Left renal cortex interstitium (tissue), 4 donors: ENCODE measurements at places on chromosomes 1 and 21. TPM values are rescaled to one million over a fixed set of nuclear protein-coding genes. Genes with fewer than 3 reads are reported as not detected.

GRCh38 chr1:26771643-26772321 lies 16.0 kb upstream of the PIGV start:
- no peak for DNase-seq

GRCh38 chr1:214050513-214051401 lies 63.0 kb downstream of the PROX1 start:
- no peak for DNase-seq

Gene MYCL
- polyA plus RNA-seq: 6.9 TPM

Gene DCST1
- polyA plus RNA-seq: 0.36 TPM

- no peak for DNase-seq
Measured at GRCh38 chr1:116760996-116761665, 6.9 kb downstream of the CD2 start.

DNA sequence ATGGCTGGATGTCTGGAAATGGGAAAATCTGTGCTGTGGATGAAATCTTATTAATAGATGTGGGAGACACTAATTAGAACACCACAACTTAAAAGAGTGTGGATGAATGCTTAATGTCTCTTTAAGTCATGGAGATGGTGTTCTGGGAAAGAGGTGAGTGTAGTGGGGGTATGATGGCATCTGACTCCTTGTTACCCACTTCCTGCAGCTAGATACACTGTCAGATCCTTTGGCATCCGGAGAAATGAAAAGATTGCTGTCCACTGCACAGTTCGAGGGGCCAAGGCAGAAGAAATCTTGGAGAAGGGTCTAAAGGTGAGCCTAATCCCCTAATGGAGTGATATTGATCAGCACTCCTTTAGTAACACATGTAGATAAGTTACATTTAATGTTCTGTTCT lies 2.0 kb downstream of the RPL11 start:
- DNase-seq: no peak

DNA sequence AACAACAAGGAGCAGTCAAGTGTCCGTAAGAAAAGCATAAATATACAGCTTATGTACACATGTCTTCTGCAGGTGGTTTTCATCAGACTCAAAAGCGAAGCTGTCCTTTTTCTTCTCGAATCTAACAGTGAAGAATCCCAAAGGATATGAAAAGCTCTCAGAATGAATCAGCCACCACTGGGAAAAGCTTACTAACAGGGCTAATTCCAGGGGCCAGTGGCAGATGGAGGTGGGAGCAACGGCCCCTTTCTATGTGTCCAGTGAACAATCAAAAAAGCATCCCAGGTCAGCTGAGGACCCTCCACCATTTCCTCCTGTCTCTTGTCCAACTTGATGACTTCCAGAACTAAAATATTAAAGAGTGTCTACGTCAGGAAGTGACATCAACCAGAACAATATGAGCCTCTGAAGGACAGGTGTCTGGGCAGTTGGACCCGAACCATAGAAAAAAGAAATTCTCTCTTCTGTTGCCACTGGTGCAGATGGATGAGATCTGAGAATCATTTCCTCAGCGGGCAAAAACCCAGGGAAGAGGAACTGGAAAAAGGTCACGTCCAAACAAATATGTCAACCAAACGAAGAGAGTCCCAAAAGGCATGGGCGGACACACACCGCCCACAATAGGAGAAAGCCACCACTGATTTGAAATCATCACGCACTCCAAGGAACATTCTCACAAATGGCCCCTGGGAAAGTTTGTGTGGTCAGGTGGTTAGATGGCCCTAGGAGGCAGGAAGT lies 70.4 kb upstream of the TIAM1 start:
- no peak for DNase-seq

DNA sequence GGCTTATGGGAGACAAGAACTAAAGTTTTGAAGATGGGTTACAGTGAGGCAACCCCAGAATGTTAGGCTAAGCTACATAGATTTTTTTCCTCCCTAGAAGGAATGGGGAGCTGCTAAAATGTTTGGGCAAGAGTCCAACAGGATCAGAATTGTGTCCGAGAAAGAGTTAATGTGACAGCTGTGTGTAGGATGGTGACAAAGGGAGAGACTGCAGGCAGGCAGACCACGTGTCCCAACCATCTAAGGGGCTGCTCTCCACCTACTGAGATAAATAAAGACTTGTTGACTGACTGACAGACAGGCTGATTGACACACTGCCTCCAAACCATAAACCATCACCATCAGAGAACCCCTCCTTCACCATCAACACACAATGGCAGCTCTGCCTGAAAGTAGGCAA lies 133.7 kb upstream of the CTTNBP2NL start:
- DNase-seq: no peak

Gene MYOC
- polyA plus RNA-seq: 0.24 TPM

Gene RAP1GAP
- 18.4 TPM for polyA plus RNA-seq

- no peak for DNase-seq
Measured at GRCh38 chr21:24976238-24976637, 631.0 kb downstream of the MRPL39 start.

DNA sequence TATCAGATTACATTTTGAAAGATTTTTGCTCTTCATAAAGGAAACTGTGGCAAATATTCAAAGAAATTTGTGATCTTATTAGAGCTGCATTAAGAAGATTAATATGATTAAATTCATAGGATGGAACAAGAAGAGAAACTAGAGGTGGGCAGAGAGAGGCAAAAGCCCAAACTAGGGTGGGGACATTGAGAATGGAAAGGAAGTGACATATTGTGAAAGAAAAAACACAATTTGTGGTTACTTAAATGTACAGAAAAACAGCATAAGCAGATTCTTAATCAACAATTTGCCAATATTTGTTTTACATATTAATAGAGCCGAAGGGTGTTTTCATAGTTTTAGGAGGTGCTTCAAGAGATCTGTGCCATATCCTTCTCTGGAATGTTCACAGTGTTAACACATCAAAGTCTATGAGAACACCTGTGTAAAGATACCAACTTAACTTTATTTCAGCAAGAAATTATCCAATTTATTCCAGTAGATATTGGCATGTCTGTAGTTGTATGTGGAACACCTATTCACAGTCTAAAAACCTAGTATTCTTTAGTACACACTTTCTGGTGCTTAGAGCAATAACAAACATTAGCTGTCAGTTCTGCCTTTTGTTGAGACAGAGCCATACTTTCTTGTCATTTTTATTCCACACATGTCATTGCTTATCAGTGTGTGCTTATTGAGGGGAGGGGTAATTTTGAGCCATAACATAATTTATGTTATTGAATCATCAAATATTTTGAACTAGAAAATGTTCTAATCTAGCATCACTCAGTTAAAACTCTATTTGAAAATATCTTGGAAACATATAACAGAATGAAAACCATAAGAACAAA lies 401.5 kb downstream of the PTPRC start:
- no peak for DNase-seq
